Calu3 (cell line): ENCODE measurements at places on chromosomes 1 and 21. TPM values are rescaled to one million over a fixed set of nuclear protein-coding genes. Genes with fewer than 3 reads are reported as not detected.
A peak's percentile ranks its signal among the peaks of the same experiment; 100 is the strongest.

DNA sequence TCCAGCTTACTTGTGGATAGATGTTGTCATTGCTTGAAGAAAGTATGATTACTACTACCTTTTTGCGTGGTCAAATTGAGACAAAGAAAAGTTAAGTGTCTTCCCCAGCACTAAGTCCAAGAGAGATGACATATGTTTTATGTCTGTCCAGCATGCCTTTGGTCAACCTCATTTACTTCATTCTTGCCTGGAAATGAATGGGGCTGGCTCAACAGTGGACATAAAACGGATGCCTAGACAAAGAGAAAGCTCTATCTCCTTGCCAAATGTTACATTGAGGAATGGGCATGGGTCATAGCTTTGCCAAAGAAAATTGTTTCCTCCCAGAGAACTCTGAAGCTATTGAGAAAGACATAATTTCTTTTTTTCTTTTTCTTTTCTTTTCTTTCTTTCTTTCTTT is 82.4 kb upstream of the PLPPR4 start:
- no peaks in the 10 kb centered on the region for H3K27me3 ChIP-seq
- no peak overlapping the region for H3K4me3 ChIP-seq
- H3K36me3 ChIP-seq: no peaks in the 10 kb centered on the region
- DNase-seq: no peak
- H3K27ac ChIP-seq: no peak overlapping the region

GRCh38 chr1:14748151-14748550 is 149.7 kb downstream of the KAZN start:
- DNase-seq: no peak
- no peaks in the 10 kb centered on the region for H3K4me1 ChIP-seq
- H3K36me3 ChIP-seq: no peaks in the 10 kb centered on the region
- no peak overlapping the region for H3K27ac ChIP-seq
- H3K4me3 ChIP-seq: no peak overlapping the region

GRCh38 chr1:235259133-235259778 is 68.7 kb downstream of the ARID4B start:
- H3K36me3 ChIP-seq: no peaks in the 10 kb centered on the region
- H3K27ac ChIP-seq: no peak overlapping the region
- no peak overlapping the region for H3K4me3 ChIP-seq
- DNase-seq: no peak
- no peaks in the 10 kb centered on the region for H3K27me3 ChIP-seq

- no peaks in the 10 kb centered on the region for H3K27me3 ChIP-seq
- no peak overlapping the region for H3K4me3 ChIP-seq
- no peaks in the 10 kb centered on the region for H3K36me3 ChIP-seq
- H3K27ac ChIP-seq: no peak overlapping the region
- DNase-seq: no peak
- no peaks in the 10 kb centered on the region for H3K4me1 ChIP-seq
Measured at GRCh38 chr1:98992844-98993243, 11.8 kb downstream of the PLPPR5 start.

- peaks cover 33% of the 10 kb centered on the region for H3K36me3 ChIP-seq
- no peak overlapping the region for H3K27ac ChIP-seq
- H3K4me3 ChIP-seq: no peak overlapping the region
Measured at GRCh38 chr1:169392406-169392805, 24.4 kb downstream of the BLZF1 start.

GRCh38 chr21:44337941-44338895 is 972 bp downstream of the CFAP410 start:
- H3K27me3 ChIP-seq: no peaks in the 10 kb centered on the region
- DNase-seq: peak; percentile 64
- H3K27ac ChIP-seq: no peak overlapping the region
- peak overlapping the region; percentile 31 for H3K4me3 ChIP-seq

Gene RAB7B
- 1.1 and 1.3 TPM in 2 replicates for total RNA-seq
